Kidney glomerular epithelial cell (primary cell): ENCODE measurements at places on chromosomes 6 and 20.

GRCh38 chr6:35188886-35189285 lies 24.9 kb upstream of the SCUBE3 start:
- no peak for DNase-seq

DNA sequence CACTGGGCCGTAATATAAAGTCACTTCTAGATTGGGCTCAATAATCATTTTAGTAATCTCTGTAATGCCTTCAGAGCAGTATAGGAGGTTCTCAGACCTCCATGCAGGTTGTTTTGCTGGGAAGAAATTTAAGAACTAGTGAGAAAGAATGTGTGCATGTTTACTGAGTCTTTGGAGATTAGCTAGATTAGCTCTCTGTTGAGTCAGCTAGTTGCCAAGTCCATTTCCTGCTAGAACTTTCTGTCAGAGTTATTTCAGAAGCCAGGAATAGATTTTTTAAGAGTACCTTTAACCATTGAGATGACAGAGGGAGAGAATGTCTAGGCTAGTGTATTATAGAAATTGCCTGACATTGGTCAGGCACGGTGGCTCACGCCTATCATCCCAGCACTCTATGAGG lies 33.3 kb downstream of the ORC3 start:
- DNase-seq = no peak

DNA sequence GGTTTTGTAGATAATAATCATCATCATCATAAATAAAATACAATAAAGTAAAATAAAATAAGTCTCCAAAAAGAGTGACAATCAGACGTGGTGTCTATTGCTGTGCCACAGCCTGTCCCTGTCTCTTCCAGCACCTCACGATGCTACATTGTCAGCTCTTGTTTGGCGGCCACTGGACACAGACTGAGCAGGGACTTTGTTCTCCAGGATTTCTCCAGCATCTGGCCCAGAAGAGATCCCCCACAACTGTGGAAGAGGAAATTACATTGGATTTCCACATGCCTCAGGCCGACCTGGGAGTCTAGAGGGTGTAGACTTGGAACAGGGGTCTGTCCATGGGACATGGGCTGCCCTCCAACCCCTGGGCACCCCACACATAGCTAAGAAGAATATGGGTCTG lies 39.2 kb upstream of the RALY start:
- DNase-seq = no peak

GRCh38 chr20:49636447-49636846 lies 68.5 kb upstream of the PTGIS start:
- DNase-seq = no peak

- no peak for DNase-seq
These were observed 602.5 kb upstream of the CDH4 start for GRCh38 chr20:60649541-60649940.

GRCh38 chr6:16572317-16572716 lies 188.9 kb downstream of the ATXN1 start:
- no peak for DNase-seq

GRCh38 chr6:43277643-43278523 lies 20.2 kb upstream of the SLC22A7 start:
- no peak for DNase-seq

DNA sequence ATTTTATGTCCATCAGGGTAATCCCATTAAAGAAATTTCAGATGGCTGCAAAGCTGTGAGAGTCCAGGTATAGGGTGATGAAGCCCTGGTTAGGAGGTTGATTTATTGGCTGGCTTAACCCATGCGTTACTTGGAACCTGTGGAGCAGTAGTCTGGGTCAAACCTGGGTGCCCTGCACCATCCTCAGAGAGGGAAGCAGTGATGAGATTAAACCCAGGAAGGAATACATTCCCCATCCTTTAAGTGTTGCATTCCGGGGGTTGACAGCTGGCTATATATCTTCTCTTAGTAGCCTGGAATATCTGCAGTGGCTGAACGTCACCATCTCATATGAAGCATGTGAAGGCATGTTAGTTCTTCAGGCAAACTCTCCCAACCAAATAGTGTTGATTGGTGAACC lies 44.9 kb upstream of the JAG1 start:
- no peak for DNase-seq
